ENCODE measurements at places on chromosomes 12 and 14.

DNA sequence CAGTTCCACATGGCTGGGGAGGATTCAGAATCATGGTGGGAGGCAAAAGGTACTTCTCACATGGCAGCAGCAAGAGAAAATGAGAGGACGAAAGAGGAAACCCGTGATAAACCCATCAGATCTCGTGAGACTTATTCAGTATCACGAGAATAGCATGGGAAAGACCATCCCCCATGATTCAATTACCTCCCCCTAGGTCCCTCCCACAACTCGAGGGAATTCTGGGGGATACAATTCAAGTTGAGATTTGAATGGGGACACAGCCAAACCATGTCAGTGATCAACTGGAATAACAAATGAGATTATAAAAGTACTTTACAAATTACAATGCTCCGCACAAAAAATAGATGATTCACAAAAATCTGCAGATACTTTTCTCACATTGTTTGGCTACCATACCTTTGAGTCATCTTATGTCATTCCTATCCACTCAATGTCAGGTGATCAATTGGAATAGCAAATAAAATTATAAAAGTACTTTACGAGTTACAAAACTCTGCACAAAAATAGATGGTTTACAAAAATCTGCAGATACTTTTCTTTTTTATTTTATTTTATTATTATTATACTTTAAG lies 338.9 kb downstream of the C12orf50 start:
- no peak for DNase-seq

DNA sequence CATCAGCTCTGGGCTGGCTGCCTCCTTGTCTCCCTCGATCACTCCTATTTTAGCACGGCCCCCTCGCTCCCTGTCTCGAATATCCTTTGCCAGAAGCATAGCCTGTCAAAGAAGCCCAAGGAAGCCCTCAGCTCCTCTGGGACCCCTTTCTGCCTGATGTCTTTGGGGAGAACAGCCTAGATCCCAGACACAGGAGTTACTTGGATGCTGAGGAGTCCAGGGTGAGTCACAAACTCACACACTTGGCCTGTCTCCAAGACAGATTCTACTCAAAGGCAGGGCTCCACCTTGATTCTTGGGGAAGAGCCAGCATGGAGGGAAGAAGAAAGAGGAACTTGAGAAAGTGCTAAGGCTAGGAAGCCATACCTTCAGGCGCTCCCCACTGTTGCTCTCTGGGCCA lies 8.1 kb downstream of the AVIL start:
- DNase-seq: no peak

- peak; percentile 76 for DNase-seq
Measured at GRCh38 chr12:104456950-104457745, 400 bp downstream of the CHST11 start.

DNA sequence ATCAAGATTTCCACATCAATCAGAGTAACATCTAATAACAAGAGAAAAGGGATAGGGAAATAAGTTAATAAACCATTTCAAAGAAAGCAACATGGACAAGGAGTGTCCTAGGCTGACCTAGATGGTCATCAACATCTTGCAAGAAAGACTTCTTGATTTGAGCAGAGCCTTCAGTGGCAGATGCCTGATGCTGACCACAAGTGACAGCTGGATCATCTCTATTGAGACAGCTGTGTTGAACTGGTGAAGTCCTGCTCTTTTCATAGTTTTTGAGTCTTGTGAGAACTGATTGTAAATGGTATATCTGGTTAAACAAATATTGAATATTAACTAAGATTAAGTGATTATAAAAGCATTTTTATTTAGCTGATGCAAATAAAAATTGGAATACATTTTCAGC lies 1083.6 kb upstream of the LRFN5 start:
- no peak for DNase-seq

Data from ELF-1 (cell line).